Breast epithelium (tissue), 4 donors: ENCODE measurements at places on chromosomes 11 and 22. TPM values are rescaled to one million over a fixed set of nuclear protein-coding genes. Genes with fewer than 3 reads are reported as not detected.

The FAM181B gene
- total RNA-seq: 0.16 TPM

The GSTT2B gene
- 16.1 TPM for total RNA-seq

The FIBIN gene
- 71.4 TPM for total RNA-seq

The RBMXL2 gene
- total RNA-seq: not detected

The GGT5 gene
- total RNA-seq: 61.0 TPM

The SLCO2B1 gene
- total RNA-seq: 86.9 TPM

The MYRF gene
- total RNA-seq: 0.32 TPM

The SYCE3 gene
- not detected for total RNA-seq

The SERPIND1 gene
- 0.29 TPM for total RNA-seq

The RNASEH2C gene
- 99.8 TPM for total RNA-seq

The MFRP gene
- not detected for total RNA-seq

The IMMP1L gene
- 27.2 TPM for total RNA-seq

The HIC2 gene
- total RNA-seq: 2.9 TPM

The AMPD3 gene
- 6.6 TPM for total RNA-seq

The CEP57 gene
- 52.1 TPM for total RNA-seq

The ANO9 gene
- 14.2 TPM for total RNA-seq

The SOX10 gene
- total RNA-seq: 101 TPM

The CCDC88B gene
- 5.9 TPM for total RNA-seq

The OR51B2 gene
- not detected for total RNA-seq

The LMO1 gene
- total RNA-seq: not detected

The CSF2RB gene
- total RNA-seq: 3.3 TPM

The SCGB2A2 gene
- total RNA-seq: 2,173 TPM

The UPK3A gene
- total RNA-seq: not detected

The KRTAP5-8 gene
- total RNA-seq: not detected

The FOLH1 gene
- total RNA-seq: 7.8 TPM

The MS4A14 gene
- 2.3 TPM for total RNA-seq

The OR51E2 gene
- not detected for total RNA-seq

The TMEM132A gene
- 11.0 TPM for total RNA-seq

The CAPRIN1 gene
- total RNA-seq: 148 TPM

The KRTAP5-2 gene
- not detected for total RNA-seq

The ACRV1 gene
- total RNA-seq: 0.29 TPM

The DDIAS gene
- total RNA-seq: 1.3 TPM

The OLFML1 gene
- 11.9 TPM for total RNA-seq

The SULT4A1 gene
- not detected for total RNA-seq

The OR4C11 gene
- not detected for total RNA-seq

The NCR3LG1 gene
- 2.9 TPM for total RNA-seq

The ACTN3 gene
- 0.16 TPM for total RNA-seq

The CCDC89 gene
- 2.6 TPM for total RNA-seq

The CHST1 gene
- 3.6 TPM for total RNA-seq

The LRRC74B gene
- total RNA-seq: not detected

The CCDC188 gene
- not detected for total RNA-seq

The TMEM45B gene
- total RNA-seq: 7.3 TPM

The OR10S1 gene
- total RNA-seq: not detected

The RABL2B gene
- total RNA-seq: 33.1 TPM

The HARBI1 gene
- total RNA-seq: 1.6 TPM

The STK33 gene
- 1.2 TPM for total RNA-seq

The SLC35E4 gene
- total RNA-seq: 4.8 TPM

The ALDH3B1 gene
- total RNA-seq: 20.6 TPM

The TSKU gene
- 65.1 TPM for total RNA-seq
